ENCODE measurements at places on chromosomes 6 and 20.

DNA sequence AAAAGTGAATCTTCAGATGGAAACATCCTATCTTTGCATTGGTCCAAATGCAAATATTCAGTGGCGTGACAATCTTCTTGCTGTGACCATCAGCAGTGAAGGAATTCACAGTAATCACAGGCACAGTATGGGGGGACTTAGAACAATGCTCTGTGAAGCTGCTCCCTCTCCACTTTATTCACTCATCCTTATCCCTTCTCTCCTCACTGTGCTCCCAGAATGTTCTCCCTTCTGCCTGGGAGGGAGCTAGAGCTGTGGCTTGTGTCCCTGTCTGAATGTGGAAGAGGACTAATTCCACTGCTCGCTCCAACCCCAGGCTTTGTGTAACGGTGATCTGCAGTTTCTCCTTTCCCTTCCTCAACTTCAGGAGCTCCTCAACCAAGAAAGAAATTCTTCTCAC is 243.7 kb downstream of the ALDH8A1 start:
- no peak for DNase-seq

DNA sequence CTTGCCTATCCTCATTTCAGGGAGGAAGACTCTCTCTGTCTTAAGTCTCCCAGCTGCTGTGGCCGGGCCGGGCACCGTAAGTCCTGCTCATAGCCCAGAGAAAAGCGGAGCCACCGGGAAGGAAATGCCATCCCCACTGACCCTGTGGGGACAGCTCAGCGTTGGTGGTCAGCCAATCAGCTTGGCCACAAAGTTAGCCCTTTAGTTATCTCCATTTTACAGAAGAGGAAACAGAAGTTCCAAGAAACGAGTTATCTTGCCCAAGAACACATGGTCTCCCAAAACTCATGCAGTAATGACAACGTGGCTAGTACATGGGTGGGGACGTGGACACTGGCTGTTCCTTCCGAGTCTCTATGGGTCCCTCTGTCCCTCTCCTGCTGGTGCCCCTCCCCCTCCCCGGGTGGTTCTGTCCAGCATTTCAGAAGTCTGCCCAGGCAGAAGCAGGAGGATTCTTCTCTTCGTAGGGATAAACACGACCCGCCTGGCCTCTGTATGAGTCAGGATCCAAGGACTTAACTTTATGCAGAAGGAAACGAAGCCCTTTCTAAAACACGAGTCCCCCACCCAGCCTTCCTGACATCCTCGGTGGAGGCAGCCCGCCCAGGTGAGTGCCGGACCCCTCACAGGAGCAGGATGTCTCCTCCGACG is 273.8 kb downstream of the CDH4 start:
- DNase-seq = no peak

GRCh38 chr6:31462026-31462963 is 35.6 kb upstream of the MICB start:
- DNase-seq = no peak

DNA sequence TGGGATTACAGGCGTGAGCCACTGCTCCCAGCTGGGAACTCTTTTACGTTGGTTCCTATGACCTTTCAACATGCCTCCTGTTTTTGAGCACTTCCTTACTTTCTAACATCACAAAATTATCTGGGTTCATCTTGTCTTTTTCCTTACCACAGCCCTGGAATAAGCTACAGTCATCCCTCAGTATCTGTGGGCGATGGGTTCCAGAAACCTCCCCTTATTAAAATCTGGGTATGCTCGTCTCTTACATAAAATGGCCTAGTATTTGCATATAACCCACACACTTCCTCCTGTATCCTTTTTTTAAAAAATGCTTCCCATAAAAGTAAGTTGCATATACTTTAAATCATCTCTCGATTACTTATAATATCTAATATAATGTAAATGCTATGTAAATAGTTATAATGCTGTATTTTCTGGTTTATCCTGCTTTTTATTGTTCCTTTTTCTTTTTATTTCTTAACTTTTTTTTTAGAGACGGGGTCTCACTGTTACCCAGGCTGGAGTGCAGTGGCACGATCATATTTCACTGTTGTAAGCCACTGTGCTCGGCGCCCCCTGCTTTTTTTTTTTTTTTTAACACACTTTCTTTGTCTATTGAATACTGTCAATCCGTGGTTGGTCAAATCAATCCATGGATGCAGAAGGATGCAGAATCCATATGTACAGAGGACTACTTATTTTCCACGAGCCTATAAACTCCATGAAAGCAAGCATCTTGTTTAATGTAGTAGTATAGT is 9.2 kb downstream of the RPF2 start:
- no peak for DNase-seq

- no peak for DNase-seq
These were observed 83.4 kb downstream of the TXNDC5 start for GRCh38 chr6:7827142-7827541.

DNA sequence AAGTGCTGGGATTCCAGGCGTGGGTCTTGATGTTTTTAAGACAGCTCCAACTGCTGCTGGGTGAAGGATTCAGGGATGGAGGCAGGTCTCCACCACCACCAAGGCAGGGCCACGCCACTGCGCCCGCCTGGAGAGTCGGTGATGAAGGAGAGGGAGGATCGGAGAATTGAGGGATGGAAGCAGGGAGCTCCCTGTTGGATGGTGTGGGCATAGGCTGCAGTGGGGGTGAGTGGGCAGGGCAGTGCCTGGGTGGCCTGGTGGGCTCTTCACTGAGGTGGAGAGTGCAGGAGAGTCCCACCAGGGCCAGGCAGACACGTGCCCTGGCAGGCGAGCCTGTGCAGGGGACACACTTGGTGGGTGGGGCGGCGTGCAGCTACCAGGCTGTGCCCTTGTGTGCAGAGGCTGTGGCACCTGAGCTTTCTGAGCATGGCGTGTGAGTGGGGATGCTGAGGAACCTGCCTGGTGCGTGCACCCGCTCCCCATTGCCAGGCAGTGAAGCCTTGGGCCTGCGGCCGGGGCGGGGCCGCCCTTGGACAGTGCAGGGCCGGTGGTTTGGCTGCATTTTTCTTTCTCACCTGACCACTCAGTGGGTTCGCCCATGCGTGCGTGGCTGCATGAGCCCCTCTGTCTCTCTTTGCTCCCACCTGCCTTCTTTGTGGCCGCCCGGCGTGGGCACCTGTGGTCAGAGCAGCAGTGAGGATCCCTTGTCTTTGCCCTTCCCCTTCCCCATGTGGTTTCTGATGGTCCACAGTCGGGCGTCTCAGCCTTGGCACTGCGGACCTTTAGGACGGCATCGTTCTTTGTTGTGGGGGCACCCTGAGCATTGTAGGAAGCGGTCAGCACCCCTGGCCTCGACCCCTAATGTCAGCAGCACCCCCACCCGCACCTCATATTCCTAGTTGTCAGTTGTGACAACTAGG is 11.3 kb downstream of the RBM38 start:
- DNase-seq = no peak

DNA sequence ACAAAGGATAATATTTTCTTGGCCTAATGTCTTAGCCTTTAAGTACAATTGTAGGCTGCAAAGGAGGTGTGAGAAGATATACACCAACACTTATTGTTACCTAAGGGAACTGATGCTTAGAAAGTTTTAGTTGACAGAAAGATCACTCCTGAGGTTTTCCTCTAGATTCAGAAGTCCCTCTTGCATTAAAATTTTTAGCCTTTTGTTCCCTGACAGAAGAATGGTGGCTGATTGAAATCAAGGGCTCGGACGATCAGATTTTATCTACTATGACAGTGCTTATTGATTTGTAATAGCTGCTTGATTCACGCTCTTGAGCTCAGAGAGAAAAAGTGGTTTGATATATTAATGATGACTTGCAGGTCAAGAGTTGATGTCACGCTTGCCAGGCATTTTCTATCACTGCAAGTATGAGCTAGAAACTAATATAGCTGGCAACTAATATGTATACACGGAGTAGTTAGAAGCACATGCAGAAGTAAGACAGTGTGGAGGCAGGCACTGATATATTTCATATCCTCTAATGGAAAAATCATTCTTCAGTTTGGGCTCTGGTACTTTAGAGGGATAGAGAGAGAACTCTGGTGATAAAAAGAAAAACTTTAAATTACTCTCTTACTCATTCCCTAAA is 246.6 kb upstream of the ID4 start:
- no peak for DNase-seq

DNA sequence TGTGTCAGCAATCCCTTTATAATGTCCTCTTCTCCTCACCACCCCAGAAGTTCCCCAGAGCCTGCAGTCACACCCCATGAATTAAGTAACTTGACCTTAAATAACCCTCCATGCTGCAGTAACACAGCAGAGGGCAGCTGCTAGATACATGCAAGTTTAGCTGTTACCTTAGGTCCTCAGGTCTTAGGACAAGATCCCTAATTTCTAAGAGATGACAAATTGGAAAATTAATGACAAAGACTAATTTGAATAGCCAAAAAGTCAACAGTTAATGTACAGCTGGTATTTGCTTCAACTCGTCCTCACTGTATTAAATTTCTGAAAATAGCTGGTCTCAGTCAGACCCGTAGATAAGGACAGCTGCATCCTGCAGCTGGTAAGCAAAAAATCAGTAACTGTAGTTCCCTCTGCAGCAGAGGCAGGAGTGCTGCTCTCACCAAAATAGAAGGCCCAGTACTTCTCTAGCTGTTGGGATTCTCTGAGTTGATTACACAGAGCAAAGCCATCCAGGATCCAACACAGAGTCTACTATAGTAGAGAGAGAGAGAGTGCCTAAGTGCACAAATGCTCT is 62.4 kb downstream of the TNFRSF21 start:
- DNase-seq = peak; percentile 66

GRCh38 chr6:104623052-104623690 is 236.5 kb downstream of the HACE1 start:
- no peak for DNase-seq

GRCh38 chr20:47318027-47318585 is 38.4 kb downstream of the ZMYND8 start:
- no peak for DNase-seq
